Stimulated activated naive CD4-positive, alpha-beta T cell (primary cell): ENCODE measurements at places on chromosomes 2 and 18.

DNA sequence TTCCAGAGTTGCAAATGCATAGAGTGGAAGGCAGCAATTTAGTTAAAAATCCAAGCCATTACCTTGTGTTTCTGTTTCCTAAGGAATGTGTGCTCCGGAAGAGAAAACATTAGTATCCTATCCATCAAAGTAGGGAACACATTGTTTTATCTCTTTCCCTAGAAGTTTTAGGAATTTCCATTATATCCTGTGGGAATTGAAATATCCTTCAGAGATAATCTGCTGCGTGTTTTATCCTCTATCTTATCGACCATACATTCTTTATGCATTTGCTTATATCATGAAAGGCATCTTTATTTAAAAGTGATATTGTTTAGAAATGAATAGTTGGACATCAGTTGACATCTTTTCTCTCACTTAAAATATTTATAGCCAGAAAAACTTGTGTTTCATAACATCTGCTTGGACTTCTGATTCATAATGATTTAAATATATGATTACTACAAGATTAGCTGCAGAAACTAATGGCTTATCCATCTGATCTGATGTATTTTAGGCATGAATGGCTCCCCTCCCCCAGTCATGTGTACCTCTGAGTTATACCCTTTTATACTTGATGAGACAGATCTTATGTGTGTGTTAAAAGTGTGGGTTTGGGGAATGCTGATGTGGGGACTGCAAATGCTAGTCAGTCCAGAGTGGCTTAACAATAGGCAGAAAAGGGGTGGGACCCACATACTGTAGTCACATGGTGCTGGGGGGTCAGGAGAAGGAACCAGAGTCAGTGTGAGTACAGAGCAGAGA lies 136.2 kb upstream of the ARHGAP28 start:
- no peak for DNase-seq

- DNase-seq: no peak
These were observed 121.0 kb upstream of the XPO1 start for GRCh38 chr2:61658841-61659780.

DNA sequence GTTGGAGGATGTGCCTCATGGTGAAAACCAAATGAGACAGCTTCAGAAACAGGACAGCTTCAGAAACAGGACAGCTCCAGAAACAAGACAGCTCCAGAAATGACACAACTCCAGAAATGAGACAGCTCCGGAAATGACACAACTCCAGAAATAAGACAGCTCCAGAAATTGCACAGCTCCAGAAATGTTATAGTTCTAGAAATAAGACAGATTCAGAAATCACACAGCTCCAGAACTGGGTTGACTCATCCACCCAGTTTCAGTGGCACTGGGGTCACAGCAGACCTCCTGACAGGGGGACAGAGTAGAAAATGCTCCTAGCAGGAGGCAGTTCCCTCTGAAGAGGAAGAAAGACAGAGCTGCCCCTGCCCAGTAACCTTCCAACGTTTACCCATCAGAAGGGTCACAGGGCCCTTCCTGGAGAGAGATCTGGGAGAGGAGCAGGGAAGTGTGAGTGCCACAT lies 26.9 kb upstream of the COL6A3 start:
- no peak for DNase-seq

DNA sequence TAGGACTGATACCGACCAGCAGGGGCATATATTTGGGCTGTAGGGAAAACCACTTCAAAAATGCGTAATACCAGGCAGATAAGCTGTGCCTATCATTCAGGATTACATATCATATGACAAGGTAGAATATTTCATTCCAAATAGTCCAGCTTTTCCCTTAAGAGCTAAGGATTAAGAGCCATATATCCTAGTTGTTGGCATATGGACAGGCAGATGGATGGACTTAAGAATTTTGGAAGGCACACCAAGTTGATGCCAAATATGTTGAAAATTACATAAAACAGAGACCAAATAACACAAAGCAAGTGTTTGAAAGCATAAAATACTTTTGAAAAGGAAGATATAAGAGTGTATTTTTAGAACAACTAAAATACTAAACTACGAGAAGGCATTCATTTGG lies 52.1 kb downstream of the LRRTM4 start:
- DNase-seq: no peak

- DNase-seq: no peak
These were observed 141.9 kb downstream of the RHBDD1 start for GRCh38 chr2:226977775-226978190.

- DNase-seq: no peak
These were observed 117.5 kb downstream of the FAM168B start for GRCh38 chr2:130975729-130976128.

GRCh38 chr2:105584435-105585010 lies 160.2 kb upstream of the NCK2 start:
- DNase-seq: no peak

DNA sequence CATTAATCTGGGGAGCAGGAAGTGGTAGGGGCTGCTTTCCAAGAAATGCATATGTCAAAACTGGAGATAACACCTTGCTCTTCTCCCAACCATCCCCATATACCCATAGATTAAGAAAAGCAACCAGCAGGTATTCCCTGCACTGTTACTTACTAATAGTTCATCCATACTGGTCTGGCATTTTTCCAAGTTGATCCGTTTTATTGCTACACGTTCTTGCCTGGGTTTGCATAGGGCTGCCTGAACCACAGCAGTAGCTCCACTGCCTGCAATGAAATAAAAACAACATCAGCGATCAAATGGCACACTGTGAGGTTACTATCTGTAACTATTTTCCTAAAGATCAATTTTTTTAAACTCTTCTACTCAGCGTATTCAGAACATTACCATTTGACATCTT lies 65.6 kb downstream of the STK39 start:
- no peak for DNase-seq

GRCh38 chr2:76953733-76954347 lies 568.3 kb downstream of the LRRTM4 start:
- no peak for DNase-seq

DNA sequence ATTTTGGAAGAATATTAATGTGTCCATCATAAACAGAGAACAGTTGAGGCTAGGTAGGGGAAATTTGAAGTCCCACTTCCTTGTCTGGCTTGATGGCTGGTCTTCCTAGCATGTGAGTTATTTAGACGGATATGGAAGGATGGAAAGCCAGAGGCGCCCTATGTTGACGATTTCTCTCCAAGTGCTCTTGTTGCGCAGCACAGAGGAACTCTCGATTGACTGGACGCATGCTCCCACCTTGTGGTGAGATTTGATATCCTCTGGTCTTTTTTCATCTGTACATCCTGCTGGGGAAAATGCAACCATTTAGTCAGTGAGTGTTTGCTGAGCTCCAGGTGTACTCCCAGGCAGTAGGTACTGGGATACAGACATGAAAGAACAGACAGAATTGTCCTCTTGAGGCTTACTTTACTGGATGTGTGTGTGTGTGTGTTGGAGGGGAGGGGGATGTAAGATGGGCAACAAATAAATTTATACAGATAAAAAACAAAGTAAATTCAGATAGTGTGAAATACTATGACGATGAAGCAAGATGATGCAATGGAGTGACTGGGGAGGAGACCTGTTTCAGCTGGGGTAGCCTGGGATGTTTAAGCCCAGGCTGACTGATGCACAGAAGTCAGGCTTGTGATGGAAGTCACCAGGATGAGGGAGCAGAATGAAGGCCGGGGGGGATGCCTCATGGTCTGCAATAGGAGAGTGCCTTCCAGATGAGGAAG lies 137.2 kb downstream of the TRIM43 start:
- peak; percentile 10 for DNase-seq
